ENCODE measurements at places on chromosomes 3 and 15. TPM values are rescaled to one million over a fixed set of nuclear protein-coding genes. Genes with fewer than 3 reads are reported as not detected.

DNA sequence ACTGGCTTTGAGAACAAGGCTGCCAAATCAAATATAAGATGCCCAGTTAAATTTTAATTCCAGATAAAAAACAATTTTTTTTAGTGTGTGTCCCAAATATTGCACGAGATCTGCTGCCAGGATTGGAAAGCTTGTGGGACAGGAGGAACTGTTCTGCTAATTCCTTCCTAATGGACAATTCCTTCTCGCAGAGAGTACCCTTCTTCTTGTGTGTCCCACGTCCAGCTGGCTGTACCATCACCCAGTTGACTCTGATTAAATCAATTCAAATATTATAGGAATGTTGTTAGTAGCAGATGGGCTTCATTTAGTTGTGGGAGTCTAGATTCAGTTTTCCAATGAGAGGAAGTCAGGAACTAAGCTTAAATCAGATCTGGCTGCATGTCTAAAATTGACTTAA is 347.9 kb upstream of the ATP10A start:
- no peak for DNase-seq

- no peak for DNase-seq
Measured at GRCh38 chr15:47332481-47332880, 384.8 kb upstream of the SEMA6D start.

- no peak for DNase-seq
Measured at GRCh38 chr3:127769284-127770081, 52.8 kb downstream of the MGLL start.

GRCh38 chr3:11819146-11819689 is 27.5 kb downstream of the TAMM41 start:
- no peak for DNase-seq

DNA sequence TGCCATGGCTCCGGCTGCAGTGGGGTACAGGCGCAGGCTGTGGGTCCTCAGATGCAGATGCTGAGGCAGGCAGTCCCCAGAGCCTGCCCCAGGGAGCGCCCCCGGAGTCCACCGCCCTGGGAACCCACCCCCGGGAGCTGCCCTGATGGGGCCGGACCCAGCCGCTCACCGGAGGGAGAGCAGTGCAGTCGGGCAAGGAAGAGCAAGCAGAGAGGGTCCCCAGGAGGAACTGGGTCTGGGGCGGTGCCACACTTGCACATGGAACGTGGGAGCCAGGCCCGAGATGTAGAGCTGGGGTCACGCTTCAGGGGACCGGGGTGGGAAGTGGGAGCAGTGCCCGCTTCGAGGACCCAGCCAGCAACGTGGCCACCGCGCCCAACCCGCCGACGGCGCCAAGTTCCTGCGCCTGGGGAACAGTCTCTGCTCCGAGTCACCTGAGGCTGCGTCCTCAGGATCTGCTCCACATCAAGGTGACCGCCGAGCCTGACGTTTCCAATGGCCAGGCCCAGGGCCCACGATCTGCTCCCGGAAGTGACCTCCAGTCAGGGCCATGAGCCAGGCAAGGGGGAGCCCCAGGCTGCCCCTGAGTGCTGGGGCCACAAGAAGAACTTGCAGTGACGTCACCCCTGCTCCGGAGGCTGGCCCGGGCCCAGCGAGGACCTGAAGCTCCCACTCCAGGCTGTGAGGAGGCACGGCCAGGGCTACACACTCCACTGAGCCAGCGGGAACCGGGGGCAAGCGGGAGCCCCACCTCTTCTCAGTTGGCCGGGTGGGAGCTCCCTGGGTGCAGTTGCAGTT is 27.0 kb upstream of the TFG start:
- DNase-seq, result peak; percentile 79

Gene MCF2L2
- total RNA-seq, result 0.23 TPM

Gene WDR93
- total RNA-seq, result not detected

Gene EID1
- total RNA-seq, result 258 TPM

Measured in right cardiac atrium (tissue), 5 donors.